ENCODE measurements at places on chromosomes 1 and 21. TPM values are rescaled to one million over a fixed set of nuclear protein-coding genes. Genes with fewer than 3 reads are reported as not detected.

VWA1 gene
- total RNA-seq = 74.0 TPM

B4GALT2 gene
- total RNA-seq = 26.6 TPM

TPTE gene
- not detected for total RNA-seq

ANGPTL7 gene
- not detected for total RNA-seq

RORC gene
- total RNA-seq = 27.7 TPM

LCE1A gene
- not detected for total RNA-seq

PGLYRP4 gene
- not detected for total RNA-seq

SGIP1 gene
- total RNA-seq = 3.1 TPM

LCE1D gene
- not detected for total RNA-seq

SPRR1B gene
- not detected for total RNA-seq

ST6GALNAC5 gene
- total RNA-seq = 2.1 TPM

GRCh38 chr1:54950006-54950368, 30.4 kb upstream of the TMEM61 start:
- H3K27me3 ChIP-seq = no peaks in the 10 kb centered on the region
- DNase-seq = no peak
- H3K27ac ChIP-seq = no peak overlapping the region
- H3K4me1 ChIP-seq = no peaks in the 10 kb centered on the region
- no peak overlapping the region for H3K4me3 ChIP-seq

DNA sequence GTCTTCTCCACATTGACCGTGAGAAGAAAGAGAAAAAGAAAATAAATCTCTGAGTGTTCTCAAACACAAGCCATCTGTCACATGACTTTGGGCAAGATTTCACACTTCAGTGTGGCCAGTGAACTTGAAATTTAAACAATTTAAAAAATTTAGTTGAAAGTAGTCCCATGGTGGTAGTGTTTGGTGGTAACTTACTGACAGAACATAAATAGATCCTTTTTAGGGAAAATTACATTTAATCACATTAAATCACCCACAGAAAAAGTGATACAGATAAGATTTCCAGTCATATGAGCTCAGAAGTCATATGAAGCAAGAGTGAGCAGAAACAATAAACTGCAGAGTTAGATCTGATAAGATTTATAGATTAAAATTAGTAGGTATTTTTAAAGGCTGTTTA, 31.9 kb upstream of the SGIP1 start:
- H3K27me3 ChIP-seq = no peaks in the 10 kb centered on the region

GRCh38 chr1:26686795-26687194, 9.0 kb upstream of the ARID1A start:
- H3K4me1 ChIP-seq = no peaks in the 10 kb centered on the region
- H3K4me3 ChIP-seq = no peak overlapping the region
- H3K27me3 ChIP-seq = no peaks in the 10 kb centered on the region
- no peak for DNase-seq
- H3K27ac ChIP-seq = no peak overlapping the region
- no peaks in the 10 kb centered on the region for H3K36me3 ChIP-seq

- no peaks in the 10 kb centered on the region for H3K4me1 ChIP-seq
- peak overlapping the region; percentile 77 for H3K4me3 ChIP-seq
- peaks cover 79% of the 10 kb centered on the region for H3K27me3 ChIP-seq
- no peaks in the 10 kb centered on the region for H3K36me3 ChIP-seq
- DNase-seq = peak; percentile 36
Measured at GRCh38 chr1:3069491-3070308, 697 bp downstream of the PRDM16 start.

DNA sequence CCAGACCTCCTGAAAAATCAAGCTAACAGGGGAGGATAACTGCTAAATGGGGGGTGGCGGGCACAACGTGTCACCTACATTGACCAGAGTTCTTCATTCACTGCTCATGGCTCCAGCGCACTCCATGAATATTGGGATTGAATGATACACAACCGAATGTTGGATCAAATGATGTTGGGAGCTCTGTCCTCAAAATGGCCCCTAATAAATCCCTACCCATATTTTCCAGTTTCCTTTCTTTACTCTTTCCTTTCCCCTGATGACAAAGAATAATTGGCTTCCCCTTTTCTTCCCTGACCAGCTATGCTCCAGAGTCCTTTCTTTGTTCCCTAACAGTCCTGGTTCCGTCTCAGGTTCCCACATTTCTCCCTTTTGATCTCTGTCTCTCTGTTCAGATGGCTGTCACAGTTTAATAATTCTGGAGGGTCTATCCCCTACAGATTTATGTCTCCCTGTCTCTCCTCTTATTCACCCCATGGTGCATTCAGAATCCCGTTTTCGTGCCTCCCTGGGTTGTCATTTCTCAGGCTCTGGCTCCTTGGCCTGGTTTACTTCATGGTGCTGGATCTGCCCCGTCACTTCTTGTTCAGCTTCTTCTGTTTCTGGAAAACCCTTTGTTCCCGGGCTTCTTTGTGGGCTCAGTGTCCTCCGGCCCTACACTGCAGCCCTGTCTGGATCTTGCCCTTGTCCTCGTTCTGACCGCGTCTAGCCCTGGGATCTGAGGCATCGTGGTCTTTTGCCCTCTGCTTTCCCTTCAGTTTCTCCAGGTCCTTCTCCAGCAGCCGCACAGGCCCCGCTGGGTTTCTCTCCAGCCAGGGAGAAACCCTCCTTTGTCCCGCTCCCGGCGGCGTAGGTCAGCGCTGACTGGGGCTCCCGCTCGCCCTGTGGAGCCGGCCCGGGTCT, 78.3 kb downstream of the NDUFS5 start:
- H3K4me3 ChIP-seq = peak overlapping the region; percentile 75
- DNase-seq = peak; percentile 35
- peak overlapping the region; percentile 95 for H3K27ac ChIP-seq
- no peaks in the 10 kb centered on the region for H3K36me3 ChIP-seq

DNA sequence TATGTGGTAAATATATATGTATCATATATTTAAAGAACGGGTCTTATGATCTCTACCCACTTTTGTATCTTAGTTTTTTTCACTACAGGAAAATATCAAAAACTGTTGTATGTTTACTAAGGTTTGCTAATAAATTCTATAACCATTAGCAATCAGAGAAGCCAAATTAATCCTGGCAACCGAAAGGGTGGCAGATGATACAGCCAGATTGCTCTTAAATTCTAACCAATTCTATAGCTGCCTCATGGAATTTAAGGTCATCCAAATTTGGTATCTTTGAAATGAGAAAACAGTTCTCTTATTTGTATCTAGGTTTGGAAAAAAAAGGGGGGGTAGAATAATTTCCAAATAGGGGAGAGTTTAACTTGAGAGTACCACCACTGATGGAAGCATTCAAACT, 591.2 kb downstream of the SMYD3 start:
- H3K36me3 ChIP-seq = no peaks in the 10 kb centered on the region
- no peaks in the 10 kb centered on the region for H3K27me3 ChIP-seq
- no peak for DNase-seq

DNA sequence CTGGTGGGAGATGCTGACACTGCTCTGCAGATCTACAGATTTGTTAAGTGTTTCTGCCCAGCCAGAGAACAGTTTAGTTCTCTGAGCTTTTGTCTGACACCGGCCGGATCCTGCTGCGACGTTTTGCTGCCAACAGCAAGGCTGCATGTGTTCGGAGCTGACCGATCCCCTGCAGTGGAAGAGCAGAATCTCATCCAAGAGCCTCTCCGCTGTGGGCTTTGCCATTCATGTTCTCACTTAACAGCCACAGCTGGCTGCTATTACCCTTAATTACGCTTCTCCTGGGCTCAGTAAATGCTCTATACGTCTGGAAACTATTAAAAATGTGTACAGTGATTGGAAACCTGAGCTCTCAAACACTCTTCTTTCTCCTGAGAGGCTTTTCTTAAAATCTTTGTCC, 105.3 kb downstream of the BCAR3 start:
- H3K27me3 ChIP-seq = no peaks in the 10 kb centered on the region
- DNase-seq = no peak
- H3K36me3 ChIP-seq = no peaks in the 10 kb centered on the region
- no peak overlapping the region for H3K27ac ChIP-seq

- no peak overlapping the region for H3K27ac ChIP-seq
- no peaks in the 10 kb centered on the region for H3K27me3 ChIP-seq
- no peaks in the 10 kb centered on the region for H3K4me1 ChIP-seq
- H3K36me3 ChIP-seq = no peaks in the 10 kb centered on the region
- H3K4me3 ChIP-seq = no peak overlapping the region
Measured at GRCh38 chr21:29164323-29164942, 34.0 kb downstream of the MAP3K7CL start.

DNA sequence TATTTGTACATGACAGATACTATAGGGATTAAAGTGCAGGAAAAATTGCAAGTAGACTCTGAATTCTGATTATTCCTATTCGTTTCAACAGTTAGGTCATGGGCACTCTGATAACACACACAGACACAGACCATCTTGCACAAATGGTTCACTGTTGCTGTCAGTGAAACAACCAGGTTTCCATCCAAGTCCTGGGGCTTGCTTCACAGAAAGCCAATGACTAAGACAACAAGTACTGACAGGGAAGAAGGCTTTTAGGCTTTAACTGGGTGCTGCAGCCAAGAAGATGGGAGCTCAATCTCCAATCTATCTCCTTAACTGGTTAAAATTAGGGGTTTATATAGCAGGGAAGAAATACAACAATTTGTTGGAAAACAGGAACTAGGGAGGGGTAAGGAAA, 57.6 kb downstream of the RIMS3 start:
- no peaks in the 10 kb centered on the region for H3K36me3 ChIP-seq
- DNase-seq = no peak
- H3K4me3 ChIP-seq = no peak overlapping the region
- H3K27ac ChIP-seq = no peak overlapping the region
- H3K27me3 ChIP-seq = no peaks in the 10 kb centered on the region

DNA sequence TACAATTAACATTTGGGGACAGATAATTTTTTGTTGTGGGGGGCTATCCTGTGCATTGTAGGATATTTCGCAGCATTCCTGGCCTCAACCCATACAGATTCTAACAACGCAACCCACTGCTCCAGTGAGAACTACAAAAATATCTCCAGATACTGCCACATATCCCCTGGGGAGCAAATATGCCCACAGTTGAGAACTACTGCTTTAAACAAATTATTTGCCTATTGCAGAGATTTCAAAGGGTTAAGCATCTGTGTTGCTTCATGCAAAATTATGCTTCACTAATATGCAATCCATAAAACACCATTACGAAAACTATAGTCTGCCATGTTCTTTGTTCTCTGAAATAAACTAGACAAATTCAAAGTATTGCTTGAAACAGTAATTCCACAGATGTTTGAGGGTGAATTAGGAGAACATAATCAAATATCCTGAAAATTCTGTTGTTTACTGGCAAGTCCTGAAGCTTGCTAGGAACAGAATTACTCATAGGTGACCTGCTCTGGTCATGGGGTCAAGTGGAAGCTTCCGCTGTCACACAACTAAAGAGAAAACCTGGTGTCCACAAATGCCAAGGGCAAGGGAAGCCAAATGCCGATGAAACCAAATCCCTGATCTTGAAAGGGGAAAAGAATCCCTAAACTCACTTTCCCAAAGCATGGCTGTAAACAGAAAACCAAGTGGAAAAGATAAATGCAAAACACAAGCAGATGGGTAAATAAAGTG, 149.4 kb downstream of the RERE start:
- H3K27me3 ChIP-seq = no peaks in the 10 kb centered on the region
- no peak for DNase-seq
- H3K36me3 ChIP-seq = no peaks in the 10 kb centered on the region
- no peak overlapping the region for H3K27ac ChIP-seq
- H3K4me1 ChIP-seq = peaks cover 11% of the 10 kb centered on the region

GRCh38 chr1:109137958-109138357, 24.0 kb downstream of the ELAPOR1 start:
- peaks cover 7% of the 10 kb centered on the region for H3K4me1 ChIP-seq
- H3K36me3 ChIP-seq = no peaks in the 10 kb centered on the region

- H3K27ac ChIP-seq = no peak overlapping the region
- peak; percentile 53 for DNase-seq
- no peaks in the 10 kb centered on the region for H3K4me1 ChIP-seq
- H3K36me3 ChIP-seq = no peaks in the 10 kb centered on the region
- H3K27me3 ChIP-seq = no peaks in the 10 kb centered on the region
- no peak overlapping the region for H3K4me3 ChIP-seq
Measured at GRCh38 chr1:44318097-44319088, 36.7 kb downstream of the ERI3 start.

GRCh38 chr21:16002874-16003466, 273.2 kb downstream of the USP25 start:
- H3K27me3 ChIP-seq = no peaks in the 10 kb centered on the region
- no peaks in the 10 kb centered on the region for H3K36me3 ChIP-seq
- H3K4me1 ChIP-seq = no peaks in the 10 kb centered on the region
- no peak overlapping the region for H3K27ac ChIP-seq
- H3K4me3 ChIP-seq = no peak overlapping the region
- DNase-seq = no peak

GRCh38 chr1:38332649-38333310, 286.2 kb upstream of the POU3F1 start:
- peaks cover 2% of the 10 kb centered on the region for H3K27me3 ChIP-seq
- H3K4me3 ChIP-seq = no peak overlapping the region
- H3K27ac ChIP-seq = no peak overlapping the region
- H3K4me1 ChIP-seq = no peaks in the 10 kb centered on the region
- no peaks in the 10 kb centered on the region for H3K36me3 ChIP-seq

DNA sequence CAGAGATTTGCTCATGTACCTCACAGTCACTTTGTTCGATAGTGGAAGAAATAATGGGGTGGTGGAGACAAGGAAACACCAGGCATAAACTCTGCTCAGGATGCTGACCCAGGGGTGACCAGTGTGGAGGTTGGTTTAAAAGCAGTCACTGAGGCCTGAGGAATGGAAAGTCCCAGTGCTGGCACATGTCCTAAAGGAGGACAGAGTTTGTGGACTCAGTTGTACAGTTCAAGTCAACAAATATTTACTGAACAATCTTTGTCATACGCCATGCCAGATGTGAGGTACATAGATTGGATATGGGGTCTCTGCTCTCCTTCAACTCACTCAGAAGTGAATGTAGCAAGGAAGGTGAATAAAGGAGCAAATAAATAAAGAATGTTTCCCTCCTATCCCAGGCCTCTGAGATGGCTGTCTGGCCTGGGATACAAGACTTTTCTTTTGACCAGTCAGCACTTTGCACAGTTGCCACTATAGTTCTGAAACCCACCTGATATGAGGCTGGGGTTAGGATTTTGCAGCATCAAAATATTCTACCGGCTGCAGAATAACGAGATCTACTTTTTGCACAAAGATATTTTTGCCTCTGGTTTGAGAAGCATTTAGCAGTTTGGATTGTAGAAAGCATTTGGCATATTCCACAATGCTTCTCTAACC, 7.9 kb upstream of the GFI1 start:
- no peak overlapping the region for H3K4me3 ChIP-seq
- H3K27me3 ChIP-seq = no peaks in the 10 kb centered on the region
- DNase-seq = no peak
- no peak overlapping the region for H3K27ac ChIP-seq

DNA sequence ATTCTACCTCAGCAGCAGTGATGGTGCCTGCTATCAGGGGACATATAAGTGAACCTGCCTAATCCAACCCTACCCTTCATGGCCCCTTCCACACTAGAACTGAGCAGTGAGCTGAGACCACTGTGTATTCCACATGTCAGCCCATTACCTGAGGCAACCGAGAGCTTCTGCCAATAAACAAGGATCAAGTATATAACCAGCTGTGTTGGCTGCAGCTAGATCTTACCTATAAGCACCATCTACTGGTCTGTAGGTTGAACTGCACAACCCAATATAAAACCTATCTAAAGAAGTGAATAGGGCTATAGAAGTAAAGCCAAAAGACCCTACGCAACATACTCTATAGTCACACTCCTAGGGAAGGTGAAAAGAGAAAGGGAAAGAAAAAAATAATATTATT, 376.9 kb downstream of the HHIPL2 start:
- no peak overlapping the region for H3K27ac ChIP-seq
- no peaks in the 10 kb centered on the region for H3K27me3 ChIP-seq
- no peaks in the 10 kb centered on the region for H3K4me1 ChIP-seq
- no peak overlapping the region for H3K4me3 ChIP-seq
- no peaks in the 10 kb centered on the region for H3K36me3 ChIP-seq
- DNase-seq = no peak

Data from colonic mucosa (tissue), 4 donors.